Activated CD4-positive, alpha-beta T cell treated with anti-CD3 and anti-CD28 coated beads, Interleukin-2, amount 50 U/mL, for 4 hours (primary cell): ENCODE measurements at places on chromosomes 1 and 21.

DNA sequence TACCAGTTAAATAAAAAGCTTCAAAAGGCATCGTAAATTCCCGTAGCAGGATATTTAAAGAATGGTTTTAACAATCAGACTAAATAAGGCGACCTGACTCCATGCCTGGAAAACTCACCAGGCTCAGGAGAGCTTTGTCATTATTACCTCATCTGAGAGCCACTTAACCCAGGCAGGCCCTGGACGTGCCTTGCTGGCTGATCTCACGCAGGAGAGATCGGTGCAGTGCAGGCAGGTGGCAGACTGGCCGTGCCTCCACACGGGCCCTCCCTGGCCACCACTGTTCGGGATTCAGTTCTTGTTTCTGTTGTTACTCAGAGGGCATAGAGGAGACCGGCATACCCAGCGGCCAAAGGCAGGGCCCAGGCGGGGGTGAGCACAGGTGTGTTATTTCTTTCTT is 6.4 kb downstream of the MT1HL1 start:
- DNase-seq = no peak

DNA sequence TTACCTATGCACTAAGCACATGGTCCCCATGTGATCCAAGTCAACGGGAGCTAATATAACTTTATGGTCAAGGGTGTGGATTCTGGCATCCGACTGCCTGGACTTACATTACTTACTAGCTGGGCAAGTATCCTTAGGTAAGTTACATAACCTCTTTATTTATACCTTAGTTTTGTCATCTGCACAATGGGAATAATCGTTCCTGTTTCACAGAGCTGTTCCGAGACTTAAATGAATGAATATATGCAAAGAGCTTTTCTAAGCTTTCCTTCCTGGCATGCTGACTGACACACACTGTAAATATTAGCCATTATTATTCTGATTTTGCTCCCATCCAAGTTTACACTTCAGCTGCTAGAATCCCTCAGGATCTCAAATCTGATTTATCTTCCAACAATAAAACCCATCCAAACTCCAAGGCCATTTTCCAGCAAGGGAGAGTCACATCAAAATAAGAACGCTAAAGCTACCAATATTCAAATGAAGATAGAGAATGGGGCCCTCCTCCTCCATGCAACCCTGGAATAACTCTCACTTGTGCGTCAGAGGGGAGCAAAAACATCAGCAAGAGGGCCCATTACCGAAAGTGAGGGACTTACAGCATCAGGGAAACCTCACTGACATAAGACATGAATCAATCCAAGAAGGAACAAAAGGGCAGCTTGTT is 115.6 kb upstream of the KAZN start:
- DNase-seq = no peak

- DNase-seq = no peak
These were observed 70.0 kb upstream of the KIAA1614 start for GRCh38 chr1:180842491-180843275.

GRCh38 chr1:91450260-91450659 is 45.6 kb upstream of the HFM1 start:
- no peak for DNase-seq

DNA sequence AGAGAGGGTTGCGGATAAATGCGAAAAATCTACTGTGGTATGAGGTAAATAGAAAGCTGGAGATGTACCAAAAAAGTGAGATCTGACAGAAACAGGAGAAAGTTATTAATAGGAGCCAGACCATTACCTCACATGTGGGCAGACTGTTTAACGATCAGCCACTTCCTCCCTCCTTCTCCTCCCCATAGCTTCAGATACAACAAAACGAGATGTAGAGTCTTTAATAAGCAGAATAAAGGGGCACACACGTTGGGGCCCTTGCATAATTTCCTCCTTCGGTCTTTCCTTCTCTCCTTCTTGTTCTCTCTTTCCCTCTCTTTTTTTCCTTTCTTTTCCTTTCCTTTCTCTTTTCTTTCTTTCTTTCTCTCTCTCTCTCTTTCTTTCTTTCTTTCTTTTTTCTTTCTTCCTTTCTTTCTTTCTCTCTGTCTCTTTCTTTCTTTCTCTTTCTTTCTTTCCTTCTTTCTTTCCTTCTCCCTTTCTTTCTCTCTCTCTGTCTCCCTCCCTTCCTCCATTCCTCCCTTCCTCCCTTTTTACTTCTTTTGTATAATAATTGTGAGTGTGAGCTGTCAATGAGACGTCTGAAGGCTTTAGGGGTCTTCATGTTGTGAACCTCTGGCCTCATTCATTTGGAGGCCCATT is 242.1 kb downstream of the GRIK1 start:
- DNase-seq = no peak

- no peak for DNase-seq
These were observed 1469.8 kb downstream of the BRINP3 start for GRCh38 chr1:189007824-189008223.

GRCh38 chr1:109959974-109960744 is 24.4 kb upstream of the AHCYL1 start:
- DNase-seq = no peak

DNA sequence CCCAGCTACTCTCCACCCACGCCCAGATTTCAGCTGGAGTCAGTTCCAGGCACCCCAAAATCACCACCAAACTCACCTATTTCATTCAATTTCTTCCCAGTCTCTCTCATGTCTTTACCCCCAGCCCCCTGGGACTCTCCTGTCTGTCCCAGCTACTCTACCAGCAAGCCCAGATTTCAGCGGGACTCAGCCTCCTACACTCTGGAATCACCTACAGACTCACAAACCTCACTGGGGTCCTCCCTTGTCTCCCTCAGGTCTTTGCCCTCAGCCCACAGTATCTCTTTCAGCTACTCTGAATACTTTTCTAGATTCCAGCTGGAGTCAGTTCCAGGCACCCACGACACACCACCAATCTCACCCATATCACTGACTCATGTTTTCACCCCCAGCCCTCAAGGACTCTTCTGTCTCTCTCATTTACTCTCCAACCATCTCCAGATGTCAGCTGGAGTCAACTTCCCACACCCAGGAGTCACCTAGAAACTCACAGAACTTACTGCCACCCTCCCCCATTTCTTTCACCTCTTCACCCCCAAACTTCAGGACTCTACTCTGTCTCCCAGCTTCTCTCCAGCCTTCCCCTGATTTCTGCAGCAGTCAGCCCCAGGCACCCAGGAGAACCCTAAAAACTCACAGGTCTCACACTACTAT is 1529.3 kb upstream of the TPTE start:
- DNase-seq = no peak

- DNase-seq = no peak
These were observed 21.8 kb upstream of the C2CD2 start for GRCh38 chr21:41975391-41976272.

- no peak for DNase-seq
These were observed 10.9 kb upstream of the CD101 start for GRCh38 chr1:116990612-116991151.
